Fibroblast of mammary gland (primary cell): ENCODE measurements at places on chromosomes 6 and 20.

DNA sequence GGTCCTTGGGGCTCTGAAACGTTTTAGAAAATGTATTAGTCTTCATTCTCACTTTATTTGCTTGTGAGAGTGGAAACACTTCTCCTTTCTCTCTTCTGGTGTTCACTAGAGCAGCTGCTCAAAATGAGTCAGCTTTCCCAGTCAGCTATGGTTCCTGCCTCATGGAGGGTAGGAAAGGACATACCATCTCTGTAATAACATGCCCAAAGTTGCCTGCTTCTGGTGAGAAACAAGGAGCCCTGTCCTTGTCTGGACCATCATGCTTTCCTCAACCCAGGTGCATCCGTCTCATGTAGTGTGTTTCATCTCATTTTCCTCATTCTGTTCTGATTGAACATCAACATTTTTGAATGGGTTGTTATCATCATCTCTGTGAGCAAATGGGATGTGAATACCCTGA is 17.1 kb upstream of the TINAG start:
- DNase-seq, result peak; percentile 87

DNA sequence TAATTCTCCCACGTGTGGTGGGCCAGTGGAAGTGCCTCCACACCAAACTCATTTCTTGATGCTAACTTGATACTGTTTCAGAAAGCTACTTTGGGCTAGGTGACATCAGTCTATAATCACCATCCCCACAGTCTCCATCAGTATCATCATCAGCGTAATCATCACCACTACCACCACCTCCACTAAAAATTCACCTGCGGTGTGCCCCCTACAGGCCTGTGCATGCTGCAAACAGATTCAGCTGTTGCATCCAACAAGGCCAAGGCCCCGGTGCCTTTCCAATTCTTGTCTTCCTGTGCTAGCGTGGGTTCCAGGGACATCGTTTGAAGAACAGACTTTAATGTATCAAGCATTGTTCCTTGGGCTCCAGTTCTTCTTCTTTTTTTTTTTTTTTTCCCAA is 201.3 kb upstream of the EXOC2 start:
- DNase-seq, result no peak

DNA sequence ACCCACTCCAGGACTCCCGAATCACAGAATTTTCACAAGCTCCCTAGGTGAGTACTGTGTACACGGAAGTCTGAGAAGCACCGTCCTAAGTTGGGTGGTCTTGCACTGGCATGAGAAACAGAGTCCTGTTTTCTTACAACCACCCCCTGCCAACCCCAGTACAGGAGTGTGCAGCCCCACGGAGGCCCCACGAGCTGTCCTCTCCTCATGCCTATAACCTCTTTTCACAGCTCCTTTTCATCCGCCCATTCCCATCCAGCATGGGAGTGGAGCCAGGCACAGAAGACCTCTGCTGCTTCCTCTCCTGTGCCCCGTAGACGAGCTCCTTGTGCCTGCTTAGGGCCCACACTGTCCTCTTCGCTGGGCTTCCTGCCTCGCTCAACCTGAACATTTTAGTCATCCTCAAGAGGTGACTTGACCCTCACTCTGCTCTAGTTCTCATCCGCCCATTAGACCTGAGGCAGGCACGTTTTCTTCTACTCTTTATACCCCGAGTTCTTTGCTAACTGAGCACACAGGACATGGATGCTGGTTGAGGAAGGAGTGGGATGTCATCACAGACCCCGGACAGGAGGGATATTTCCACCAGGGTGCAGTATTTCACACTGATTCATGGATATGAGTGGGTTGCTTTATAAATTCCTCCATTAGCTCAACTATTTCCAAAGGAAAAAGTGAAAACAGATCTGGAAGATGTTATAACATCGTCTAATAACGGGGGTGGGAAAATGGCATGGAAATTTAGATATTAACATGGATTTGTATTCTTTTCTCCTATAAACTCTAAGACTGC is 160.5 kb downstream of the TTLL2 start:
- peak; percentile 14 for DNase-seq

GRCh38 chr6:7240351-7240750 is 72.6 kb downstream of the SSR1 start:
- DNase-seq, result no peak

GRCh38 chr6:17714177-17714576 is 7.5 kb upstream of the NUP153 start:
- peak; percentile 11 for DNase-seq

DNA sequence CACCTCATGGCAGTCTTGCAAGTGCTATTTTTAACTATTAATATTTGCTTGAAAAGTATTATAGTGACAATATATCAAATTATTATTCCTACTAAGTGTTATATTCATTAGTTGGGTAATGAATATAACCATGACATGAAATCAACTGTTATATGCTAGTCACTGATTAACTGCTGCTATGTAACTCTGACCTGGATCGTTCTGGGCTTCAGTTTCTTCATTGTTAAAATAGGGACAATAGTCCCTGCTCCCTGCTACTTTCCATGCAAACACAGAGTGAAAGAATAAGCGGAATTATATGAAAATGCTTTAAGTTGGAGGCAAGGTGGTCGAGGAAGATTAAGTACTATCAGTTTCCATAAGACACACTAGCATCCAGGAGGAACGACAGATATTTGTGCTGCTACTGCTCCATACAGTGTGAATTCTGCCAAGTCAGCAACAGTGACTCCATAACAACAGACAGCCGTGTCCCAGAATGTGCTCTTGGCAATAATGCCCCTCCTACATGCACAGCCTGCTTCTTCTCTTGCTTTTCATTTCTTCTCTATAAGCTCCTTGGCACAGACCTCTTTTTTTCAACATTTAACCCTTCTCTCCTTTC is 107.2 kb downstream of the CHD6 start:
- no peak for DNase-seq

DNA sequence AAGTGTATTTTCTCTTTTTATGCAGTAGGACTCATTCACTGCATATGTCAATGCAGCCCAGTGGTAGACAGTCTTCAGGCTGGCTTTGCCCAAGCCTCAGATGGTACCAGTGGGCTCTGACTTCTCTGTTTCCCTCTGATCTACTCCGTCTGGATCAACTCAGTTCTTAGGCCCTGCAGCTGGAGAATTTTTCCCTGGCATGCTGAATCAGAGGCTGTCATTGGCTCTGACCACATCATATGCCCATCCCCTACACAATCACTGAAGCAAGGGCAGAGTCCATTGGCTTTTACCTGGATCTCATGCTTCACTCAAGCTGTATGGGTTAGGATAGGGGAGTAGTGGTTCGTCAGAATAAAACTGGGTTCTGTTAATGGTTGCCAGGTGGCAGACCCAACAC is 57.8 kb downstream of the KIZ start:
- peak; percentile 62 for DNase-seq

- no peak for DNase-seq
Observed at GRCh38 chr20:16174311-16174710, 398.9 kb downstream of the KIF16B start.

DNA sequence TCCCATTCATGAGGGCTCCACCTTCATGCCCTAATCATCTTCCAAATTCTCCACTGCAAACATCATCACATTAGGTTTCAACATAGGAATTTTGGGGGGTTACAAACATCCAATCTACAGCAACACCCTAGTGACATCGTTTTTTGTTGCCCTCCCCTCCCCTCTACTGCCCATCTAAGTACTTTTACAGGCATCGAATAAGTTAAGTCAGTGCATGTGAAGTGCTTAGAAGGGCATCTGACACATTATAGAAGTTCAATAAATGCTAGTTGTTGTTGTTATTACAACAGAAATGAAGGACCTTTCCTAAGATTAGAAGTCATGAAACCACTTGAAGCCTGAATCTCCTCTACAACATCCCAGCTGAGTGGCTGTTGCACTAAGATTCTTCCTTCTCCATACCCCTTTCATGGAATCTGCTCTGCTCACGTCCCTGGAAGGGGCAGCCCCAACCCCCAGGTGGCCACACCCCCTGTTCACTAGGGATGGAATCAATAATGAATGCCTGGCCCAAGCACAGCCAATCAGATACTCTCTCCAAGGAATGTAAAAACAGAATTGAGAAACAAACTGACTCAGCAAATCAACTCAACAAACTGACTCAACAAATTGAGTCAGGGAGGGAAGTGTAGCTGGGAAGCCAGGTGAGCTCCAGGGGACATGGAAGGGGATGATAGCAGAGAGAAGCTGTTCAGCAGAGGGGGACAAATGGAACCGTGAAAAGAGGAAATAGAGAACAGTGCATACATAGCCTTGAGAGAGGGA is 3.9 kb upstream of the LRP11 start:
- peak; percentile 57 for DNase-seq

DNA sequence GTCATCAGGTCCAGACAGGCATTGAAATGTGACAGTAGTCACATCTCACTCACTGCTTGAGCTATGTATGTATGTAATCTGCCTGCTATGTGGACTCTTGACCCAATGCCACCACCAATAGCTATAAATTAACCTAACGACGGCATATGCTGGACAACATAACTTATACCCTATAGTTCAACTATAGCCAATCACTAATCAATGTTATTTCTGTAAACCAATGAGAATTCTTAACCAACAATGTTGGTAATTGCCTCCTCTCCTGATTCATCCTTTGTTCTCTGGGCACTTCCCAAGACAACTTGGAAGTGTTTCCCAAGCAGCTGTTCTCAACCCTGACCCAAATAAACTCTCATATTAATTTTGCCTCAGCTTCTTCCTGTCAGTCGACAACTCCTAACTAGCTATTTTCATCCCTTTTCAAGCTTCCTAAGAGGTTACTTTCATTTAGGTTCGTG is 24.1 kb upstream of the SERPINB1 start:
- DNase-seq, result peak; percentile 73

DNA sequence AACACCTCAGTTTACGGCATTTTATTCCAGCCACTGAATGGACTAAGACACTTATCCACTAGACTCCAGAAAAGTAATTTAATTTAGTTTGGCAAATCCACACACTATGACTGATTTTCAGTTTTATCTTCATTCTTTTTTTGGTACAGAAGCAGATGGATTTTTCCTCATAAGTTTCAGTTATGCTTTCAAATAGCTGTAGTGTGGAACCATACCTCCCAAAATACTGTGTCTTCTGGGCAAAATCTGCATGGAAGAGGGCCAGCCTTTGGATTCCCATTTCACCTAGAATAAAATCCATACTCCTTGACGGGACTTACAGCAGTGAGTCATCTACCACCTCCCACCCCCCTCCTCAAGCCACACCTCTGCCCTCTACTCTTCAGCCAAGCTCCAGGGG is 43.0 kb downstream of the GSTA2 start:
- no peak for DNase-seq
